ENCODE measurements at places on chromosomes 16 and 17. TPM values are rescaled to one million over a fixed set of nuclear protein-coding genes. Genes with fewer than 3 reads are reported as not detected.

DNA sequence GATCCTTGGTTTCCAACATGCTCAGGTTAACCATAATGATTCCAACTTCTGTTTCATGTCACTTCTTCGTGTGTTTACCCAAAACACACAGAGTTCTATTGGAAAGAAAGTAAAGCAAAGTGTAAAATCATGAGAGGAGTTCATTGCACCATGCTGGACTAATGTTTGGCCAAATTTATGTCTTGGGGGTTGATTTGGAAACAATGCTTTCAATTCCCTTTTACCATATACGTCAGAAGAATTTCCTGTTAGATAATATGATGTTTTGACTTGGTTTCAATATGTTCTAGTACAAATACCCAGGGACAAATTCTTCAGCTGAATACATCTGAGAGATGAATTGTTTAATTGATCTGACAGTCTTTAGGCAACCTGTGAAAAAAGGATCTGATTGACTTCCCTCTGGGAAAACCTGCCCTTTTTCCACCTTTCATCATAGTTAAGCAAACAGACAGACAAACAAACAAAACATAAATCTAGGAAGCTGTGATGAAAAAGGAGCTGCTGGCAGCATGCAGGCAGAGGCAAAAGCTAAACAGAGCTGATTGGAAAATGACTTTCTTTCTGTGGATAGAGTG, 26.0 kb upstream of the MPHOSPH6 start:
- H3K4me3 ChIP-seq: no peak overlapping the region
- peaks cover 2% of the 10 kb centered on the region for H3K36me3 ChIP-seq
- H3K27me3 ChIP-seq: peaks cover 8% of the 10 kb centered on the region
- no peak overlapping the region for H3K27ac ChIP-seq

DNA sequence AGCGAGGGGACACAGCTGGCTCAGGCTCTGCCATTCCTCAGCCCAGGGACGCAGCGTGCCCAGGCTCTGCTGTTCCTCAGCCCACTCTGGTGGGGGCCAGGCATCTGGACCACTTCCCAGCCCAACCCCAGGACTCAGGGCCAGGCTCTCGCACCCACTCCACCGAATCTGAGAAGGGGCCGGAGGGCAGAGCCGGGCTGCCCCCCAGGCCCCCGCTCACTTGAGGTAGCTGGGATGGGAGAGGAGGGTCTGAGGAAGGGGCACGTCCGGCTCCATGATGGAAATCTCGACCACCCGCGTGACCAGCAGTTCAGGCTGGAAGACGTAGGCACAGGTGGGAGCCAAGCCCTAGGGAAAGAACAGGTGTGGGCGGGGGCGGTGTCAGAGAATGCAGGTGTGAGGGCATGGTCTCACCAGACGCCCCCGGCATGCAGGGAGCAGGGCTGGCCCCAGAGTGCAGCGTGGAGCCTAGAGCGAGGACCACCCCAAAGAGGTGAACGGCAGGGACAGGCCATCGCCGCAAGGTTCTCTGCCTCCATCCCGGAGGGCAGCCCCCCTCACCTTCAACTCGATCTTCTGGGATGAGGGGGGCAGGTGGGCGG, 4.9 kb downstream of the PGAP6 start:
- H3K4me3 ChIP-seq: no peak overlapping the region
- H3K27me3 ChIP-seq: no peaks in the 10 kb centered on the region
- peaks cover 11% of the 10 kb centered on the region for H3K4me1 ChIP-seq
- no peak overlapping the region for H3K27ac ChIP-seq
- peaks cover 10% of the 10 kb centered on the region for H3K36me3 ChIP-seq

DNA sequence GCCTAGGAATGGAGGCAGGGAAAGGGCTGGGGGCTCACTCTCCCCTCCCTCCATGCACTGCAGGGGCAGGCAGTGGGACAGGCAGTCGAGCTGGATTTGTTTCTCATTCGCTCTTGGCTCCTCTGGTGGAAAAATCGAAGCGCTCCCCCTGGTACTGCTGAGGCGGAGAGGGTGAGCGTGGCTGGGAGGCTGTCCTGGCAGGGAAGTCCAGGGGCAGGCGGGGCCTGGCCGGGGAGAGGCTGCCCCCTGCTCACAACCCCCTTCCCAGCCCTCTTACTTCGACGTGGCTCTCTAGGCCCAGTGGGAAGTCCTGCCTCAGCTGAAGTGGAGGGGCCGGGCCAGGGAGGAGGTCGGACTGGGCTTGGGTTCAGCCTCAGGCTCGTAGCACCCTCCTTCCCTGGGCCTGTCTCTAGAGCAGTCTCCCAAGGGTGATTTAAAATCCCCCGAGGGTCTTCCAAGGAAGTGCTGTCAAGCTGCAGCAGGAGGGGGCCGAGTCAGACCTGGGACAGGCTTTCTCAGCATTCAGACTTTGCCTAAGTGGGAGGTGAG, 16.5 kb upstream of the TMEM92 start:
- no peaks in the 10 kb centered on the region for H3K36me3 ChIP-seq
- no peak overlapping the region for H3K27ac ChIP-seq
- no peak overlapping the region for H3K4me3 ChIP-seq
- peaks cover 4% of the 10 kb centered on the region for H3K27me3 ChIP-seq
- H3K4me1 ChIP-seq: no peaks in the 10 kb centered on the region

Gene GNAO1
- 2.3 TPM for total RNA-seq

GRCh38 chr16:68656751-68657150, 11.6 kb downstream of the CDH3 start:
- H3K27me3 ChIP-seq: peaks cover 12% of the 10 kb centered on the region
- no peak for DNase-seq
- no peaks in the 10 kb centered on the region for H3K36me3 ChIP-seq
- no peak overlapping the region for H3K27ac ChIP-seq

Gene RUNDC3A
- total RNA-seq: not detected

GRCh38 chr17:34386697-34387550, 23.9 kb upstream of the CCL1 start:
- no peak overlapping the region for H3K4me3 ChIP-seq
- peaks cover 10% of the 10 kb centered on the region for H3K27me3 ChIP-seq
- peaks cover 83% of the 10 kb centered on the region for H3K4me1 ChIP-seq

Gene MT4
- total RNA-seq: not detected

Data from activated CD4-positive, alpha-beta memory T cell treated with anti-CD3 and anti-CD28 coated beads, Interleukin-2, amount 10 ng/mL, durations not matched to agents 7 days and 5 days (primary cell).